Uterus (tissue), 4 donors: ENCODE measurements at places on chromosomes 12 and 14.

DNA sequence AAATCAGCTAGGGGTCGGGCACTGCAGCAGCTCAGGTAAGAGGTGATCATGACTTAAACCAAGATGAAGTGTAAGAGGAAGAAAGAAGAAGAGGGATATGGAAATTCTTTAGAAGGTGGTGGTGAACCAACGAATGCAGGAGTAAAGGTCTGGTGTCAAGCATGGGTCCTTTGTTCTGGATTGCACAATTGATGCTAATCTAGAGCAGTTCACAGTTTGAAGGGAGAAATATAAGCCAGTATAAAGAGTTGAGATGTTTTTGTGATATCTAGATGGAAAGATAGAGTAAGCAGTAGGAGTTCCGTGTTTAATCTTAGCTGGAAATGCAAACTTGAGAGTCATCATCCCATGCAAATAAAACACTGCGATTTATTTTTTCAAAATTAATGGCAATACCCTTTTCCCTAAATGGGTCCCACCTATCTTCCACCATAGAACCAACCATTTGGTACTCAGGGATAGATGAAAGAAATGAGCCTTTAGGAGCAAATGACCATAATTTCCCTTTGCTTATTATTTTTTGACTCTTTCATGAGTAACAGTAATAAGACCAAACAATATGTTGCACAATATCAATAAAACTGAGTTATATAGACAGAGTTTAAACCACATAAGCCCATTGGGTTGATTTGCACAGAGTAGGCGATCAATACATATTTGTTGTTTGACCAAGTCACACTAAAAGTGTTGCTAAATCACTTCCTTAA, 15.0 kb upstream of the MGP start:
- no peak for DNase-seq

DNA sequence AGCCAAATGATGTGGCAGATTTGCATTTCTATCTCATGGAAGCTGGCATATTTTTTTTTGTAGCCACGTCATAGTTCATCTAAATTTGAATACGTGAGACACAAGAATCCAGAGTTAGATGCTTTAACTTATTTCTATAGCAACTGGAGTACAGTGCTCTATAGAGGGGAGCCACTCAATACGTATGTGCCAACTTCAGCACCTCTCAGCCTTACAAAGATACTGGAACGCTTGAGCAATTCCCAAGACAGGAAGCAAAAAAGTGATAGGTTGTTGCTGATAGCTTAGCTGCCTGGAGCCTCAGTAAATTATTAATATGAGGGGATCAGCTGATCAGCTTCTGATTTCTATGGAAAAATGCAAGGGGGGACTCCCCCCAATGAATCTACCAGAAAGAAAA, 24.1 kb upstream of the PELI2 start:
- no peak for DNase-seq

- peak; percentile 42 for DNase-seq
Measured at GRCh38 chr12:57001448-57001906, 4.9 kb downstream of the ZBTB39 start.

DNA sequence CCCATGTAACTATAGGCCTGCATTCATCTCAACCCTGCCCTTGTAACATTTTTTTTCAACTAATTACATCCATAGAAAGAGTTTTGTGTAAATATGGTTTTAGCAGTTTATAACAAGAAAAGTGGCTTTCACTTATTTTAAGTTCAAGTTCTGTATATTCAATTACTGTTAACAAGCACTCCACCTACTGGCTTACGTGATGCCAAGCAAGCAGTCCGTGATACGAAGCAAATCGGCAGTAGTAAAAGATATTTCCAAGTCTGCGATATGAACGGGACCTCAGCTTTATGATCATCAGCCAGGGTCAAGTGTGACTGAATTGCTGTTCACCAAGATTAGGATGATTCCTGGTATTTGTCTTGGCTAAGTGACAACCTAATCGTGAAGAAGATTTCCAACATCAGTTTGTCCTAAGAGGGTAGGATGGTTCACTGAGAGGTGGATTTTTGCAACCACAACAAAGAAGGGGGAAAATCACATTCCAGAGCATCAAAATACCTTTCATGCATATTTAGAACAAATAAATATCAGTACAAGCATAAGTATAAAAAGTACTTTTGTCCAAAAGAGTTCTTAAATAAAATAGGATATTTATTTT, 456.2 kb downstream of the FOXG1 start:
- no peak for DNase-seq

GRCh38 chr12:15435597-15435996, 113.3 kb downstream of the PTPRO start:
- DNase-seq = no peak

DNA sequence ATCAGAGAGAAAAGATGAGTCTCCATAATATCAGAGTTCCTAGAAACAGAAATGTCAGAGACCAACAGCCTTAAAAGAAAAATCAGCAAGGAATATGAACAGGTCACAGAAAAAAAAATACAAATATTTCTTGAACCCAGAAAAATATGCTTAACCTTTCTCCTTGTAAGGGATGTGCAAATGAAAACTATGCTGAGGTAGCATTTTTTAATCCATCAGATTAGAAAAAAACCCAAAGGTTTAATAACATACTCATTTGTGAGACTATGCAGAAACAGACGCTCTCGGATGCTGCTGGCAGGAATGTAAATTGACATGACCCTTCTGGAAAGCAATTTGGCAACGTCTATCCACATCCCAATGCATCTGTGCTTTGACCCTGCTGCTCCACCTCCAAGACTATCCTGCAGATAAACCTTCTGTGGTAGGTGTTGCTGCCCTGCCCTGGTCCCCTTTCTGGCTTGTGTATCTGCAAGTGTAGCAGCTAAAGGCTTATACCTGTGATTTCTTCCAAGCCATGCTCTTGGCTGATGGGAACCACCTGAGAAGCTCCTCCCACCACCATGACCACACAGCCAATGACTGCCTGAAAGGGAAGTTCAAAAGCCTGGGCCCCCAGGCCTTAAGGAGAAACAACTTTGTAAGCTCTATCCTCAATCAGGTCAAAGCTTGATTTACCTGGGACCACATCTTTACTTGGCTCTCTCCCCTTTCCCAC, 49.4 kb downstream of the LTBP2 start:
- DNase-seq = no peak

GRCh38 chr12:14824012-14824634, 10.1 kb upstream of the SMCO3 start:
- DNase-seq = no peak

- peak; percentile 46 for DNase-seq
Measured at GRCh38 chr12:52903855-52904508, 894 bp downstream of the KRT8 start.
